Cardiac septum (tissue), 1 donor: ENCODE measurements at places on chromosomes 5 and 9. TPM values are rescaled to one million over a fixed set of nuclear protein-coding genes. Genes with fewer than 3 reads are reported as not detected.

Gene LCN9
- total RNA-seq = not detected

DNA sequence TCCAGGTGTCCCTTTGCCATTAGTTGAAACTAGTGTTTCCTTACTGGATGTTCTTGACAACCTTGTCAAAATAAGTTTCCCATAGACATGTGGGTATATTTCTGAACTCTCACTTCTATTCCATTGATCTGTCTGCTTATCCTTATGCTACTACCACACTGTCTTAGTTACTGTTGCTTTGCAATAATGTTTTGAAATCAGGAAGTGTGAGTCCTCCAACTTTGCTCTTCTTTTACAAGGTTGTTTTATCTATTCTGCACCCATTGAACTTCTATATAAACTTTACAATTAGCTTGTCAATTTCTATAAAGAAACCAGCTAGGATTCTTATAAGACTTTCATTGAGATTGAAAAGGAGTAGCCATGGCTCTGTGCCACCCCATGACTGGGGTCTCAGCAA is 24.3 kb downstream of the CD14 start:
- no peak for DNase-seq

Gene BARHL1
- not detected for total RNA-seq

- no peak for DNase-seq
Observed at GRCh38 chr5:40494631-40495236, 185.0 kb upstream of the PTGER4 start.

DNA sequence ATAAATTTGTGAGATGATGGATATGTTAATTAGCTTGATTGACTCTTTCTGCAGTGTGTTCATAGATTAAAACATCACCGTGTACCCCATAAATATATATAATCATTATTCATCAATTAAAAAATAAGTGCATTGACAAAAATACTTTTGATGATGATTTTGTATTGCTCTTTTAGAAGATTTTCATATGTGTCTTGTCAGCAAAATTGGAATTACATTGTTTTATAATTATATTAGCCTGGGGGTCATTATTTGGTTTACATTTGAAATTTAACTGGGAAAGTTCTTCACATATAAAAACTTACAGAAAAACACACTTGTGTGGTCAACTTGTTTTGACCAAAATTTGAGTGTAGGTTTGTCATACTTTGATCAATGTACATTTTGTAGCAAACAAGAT is 614.6 kb upstream of the ITGA1 start:
- DNase-seq = no peak

Gene PCDHAC1
- total RNA-seq = 0.19 TPM

DNA sequence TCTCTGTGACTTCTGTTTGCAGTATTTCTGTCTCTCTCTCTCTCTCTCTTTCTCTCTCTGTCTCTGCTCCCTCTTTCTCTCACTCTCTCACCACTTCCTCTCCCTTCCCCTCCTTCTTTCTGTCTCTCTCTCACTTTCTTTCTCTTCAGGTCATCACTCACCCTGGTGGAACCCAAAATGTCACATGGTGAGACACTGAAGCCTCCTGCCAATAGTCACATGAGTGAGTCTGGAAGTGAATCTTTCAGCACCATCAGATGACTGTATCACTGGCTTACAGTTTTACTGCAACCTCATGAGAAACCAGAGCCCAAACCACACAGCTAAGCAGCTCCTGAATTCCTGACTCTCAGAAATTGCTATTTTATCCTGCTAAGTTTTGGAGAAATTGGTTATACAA is 414.6 kb downstream of the CAAP1 start:
- DNase-seq = no peak

GRCh38 chr5:82374637-82375036 is 96.5 kb upstream of the RPS23 start:
- no peak for DNase-seq

Gene SHISAL2B
- not detected for total RNA-seq

Gene ATP10B
- total RNA-seq = not detected

GRCh38 chr5:74391410-74391809 is 249.1 kb downstream of the ENC1 start:
- DNase-seq = no peak

Gene CDKN2B
- total RNA-seq = 3.6 TPM

DNA sequence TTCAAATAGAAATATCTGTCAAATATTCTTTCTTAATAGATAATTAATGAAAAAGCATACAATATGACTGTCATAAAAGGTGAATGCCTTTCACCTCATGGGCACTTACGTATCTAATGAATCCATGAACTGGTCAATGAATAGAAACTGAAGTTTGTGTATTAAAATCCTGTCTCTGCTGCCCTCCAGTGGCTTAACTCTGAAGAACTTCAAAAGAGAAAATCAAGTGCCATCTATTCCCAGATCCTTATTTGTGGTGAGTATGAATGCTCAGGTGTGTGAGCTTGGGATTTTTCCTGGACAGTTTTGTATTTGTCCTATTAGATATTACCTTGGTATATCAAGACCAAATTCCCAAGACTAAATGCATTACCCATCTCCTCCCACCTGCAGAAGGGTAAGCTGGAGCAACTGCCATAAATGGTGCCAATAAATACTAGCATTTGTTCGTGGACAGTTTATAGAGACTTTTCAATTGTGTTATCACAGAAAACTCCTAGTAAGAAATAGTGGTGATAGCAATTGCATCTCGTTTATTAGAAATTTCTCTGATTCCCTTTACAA is 44.0 kb upstream of the SVEP1 start:
- no peak for DNase-seq

Gene GHR
- 10.4 TPM for total RNA-seq

Gene SELENOP
- total RNA-seq = 149 TPM

GRCh38 chr5:160379511-160379910 is 9.1 kb upstream of the C1QTNF2 start:
- no peak for DNase-seq

GRCh38 chr5:11398728-11399127 is 505.5 kb downstream of the CTNND2 start:
- DNase-seq = no peak

Gene SPINK6
- not detected for total RNA-seq

Gene TUSC1
- total RNA-seq = 8.9 TPM

DNA sequence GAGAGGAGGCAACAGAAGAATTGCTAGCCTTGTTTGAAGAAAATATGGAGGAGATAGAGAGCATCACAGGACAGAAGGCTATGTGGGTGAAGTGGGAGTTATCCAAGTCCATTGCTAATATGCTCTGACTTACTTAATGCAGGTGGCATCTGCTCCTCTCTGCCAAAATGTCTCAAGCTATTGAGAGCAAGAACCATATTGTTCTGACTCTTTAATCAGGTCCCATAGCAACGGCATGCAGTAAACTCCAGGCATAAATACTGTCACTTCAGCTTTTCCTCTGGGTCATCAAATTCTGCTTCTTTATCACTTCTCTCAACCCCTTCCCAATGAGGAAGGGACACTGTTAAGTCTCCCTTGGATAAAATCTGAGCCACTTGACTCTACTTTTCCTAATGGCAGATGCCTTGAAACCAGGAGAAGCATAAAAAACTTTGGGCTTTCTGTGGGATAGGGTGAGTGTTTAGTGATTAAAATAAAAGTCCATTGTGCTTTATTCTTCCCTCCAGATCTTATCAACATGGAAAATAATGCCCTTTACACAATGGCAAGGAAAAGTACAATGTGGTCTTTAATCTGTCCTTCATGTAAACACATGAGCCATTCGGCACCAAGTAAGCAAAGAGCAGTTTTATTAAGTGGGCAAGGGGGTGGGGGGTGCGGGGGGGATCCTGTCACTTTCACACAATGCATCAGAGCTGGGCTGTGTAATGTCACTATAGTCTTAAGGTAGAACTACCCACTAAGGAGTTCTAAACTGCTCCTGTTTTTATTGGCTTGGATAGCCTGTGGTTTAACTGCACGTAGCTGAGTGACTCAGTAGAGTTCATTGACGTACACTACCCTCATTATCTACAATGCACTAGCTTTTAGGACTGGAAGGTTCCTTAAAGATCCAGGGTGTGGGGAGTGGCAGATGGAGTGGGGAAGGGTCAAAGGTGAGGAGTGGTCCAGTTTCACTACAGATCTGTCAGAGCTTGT is 71.0 kb upstream of the TARS1 start:
- DNase-seq = no peak

Gene PPP3R2
- not detected for total RNA-seq

Gene PCDHA8
- total RNA-seq = not detected

DNA sequence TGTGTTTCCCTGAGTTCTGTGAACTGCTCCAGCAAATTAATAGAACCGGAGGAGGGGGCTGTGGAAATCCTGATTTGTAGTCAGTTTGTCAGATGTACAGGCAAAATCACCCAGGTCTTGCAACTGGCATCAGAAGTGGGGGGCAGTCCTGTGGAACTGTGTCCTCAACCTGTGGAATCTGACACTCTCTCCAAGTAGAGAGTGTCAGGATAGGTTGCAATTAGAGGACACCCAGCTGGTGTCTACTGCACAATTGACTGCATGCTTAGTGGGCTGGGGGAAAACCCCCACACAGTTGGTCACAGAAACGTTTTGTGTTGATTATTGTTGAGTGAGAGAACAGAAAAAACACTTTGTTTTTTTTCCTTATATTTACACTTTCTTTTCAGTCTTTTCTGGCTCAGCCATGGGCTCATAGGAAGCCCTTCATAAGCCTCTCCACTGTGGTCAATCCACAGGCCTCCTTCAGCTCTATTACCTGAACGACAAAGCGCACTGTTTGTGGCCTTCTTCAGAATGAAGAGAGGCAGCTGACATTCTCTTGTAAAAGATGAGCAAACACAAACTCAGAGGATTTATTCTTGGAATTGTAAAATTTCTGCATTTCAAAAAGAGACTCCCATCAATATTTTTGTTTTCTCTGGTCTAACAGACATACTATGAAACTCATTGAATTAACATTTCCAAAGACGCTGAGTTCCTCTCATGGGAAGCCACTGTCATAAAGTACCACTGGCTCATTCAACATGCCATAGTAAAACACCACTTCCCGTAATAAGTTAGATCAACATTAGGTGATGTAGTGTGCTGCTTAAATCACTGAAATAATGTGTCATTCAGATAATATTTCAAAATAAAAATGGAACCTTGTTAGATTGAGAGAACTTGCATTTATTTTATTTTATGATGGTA is 348.9 kb upstream of the RFX3 start:
- no peak for DNase-seq

GRCh38 chr5:122805481-122805880 is 30.6 kb downstream of the SNX2 start:
- DNase-seq = no peak

DNA sequence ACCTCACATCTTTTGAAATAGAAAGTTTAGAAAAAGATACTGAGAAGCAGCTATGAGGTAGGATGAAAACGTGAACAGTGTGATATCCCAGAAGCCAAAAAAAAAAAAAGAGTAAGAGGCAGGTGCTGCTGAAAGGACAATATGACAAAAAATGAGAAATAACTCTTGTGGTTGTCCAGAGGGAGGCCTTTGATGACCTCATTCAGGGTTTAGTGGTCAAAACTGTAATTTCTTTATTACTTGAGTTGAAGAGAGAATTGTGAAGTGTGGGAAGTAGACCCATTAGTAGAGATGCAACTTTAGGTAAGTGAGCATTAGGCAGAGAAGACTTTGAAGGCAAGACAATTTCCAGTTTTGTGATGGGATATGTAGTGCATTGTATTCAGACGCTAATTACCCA is 1306.3 kb upstream of the ACO1 start:
- DNase-seq = no peak

GRCh38 chr5:82537687-82538306 is 259.6 kb upstream of the RPS23 start:
- no peak for DNase-seq

- DNase-seq = no peak
Observed at GRCh38 chr5:113065626-113066025, 89.0 kb downstream of the DCP2 start.
